GM13977 (cell line): ENCODE measurements at places on chromosomes 16 and 17.

DNA sequence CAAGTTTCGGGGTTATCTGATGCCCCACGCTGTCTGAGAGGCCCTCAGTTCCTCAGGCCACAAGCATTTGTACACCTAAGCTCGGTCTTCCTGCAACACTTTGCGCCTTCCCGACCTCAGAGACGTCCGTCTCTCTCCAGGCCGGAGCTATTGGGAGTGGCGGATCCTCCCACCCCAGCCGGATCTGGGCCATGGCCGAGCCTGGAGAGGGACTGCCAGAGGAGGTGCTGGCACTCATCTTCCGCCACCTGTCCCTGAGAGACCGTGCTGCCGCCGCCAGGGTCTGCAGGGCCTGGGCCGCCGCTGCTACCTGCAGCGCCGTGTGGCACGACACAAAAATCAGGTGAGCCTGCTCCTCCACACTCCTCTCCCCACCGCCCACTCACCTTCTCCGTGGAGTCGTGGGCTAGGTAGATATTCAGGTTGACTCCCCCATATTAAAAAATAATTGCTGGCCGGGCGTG, 1.9 kb downstream of the FBXL8 start:
- no peak for DNase-seq

- DNase-seq: peak; percentile 62
These were observed 15.5 kb upstream of the MMD start for GRCh38 chr17:55437159-55437605.

- no peak for DNase-seq
These were observed 38.9 kb upstream of the CSNK2A2 start for GRCh38 chr16:58236831-58237230.

GRCh38 chr16:88295671-88296436, 86.9 kb upstream of the ZNF469 start:
- DNase-seq: no peak

GRCh38 chr17:71740866-71741265, 380.0 kb upstream of the SOX9 start:
- DNase-seq: no peak

DNA sequence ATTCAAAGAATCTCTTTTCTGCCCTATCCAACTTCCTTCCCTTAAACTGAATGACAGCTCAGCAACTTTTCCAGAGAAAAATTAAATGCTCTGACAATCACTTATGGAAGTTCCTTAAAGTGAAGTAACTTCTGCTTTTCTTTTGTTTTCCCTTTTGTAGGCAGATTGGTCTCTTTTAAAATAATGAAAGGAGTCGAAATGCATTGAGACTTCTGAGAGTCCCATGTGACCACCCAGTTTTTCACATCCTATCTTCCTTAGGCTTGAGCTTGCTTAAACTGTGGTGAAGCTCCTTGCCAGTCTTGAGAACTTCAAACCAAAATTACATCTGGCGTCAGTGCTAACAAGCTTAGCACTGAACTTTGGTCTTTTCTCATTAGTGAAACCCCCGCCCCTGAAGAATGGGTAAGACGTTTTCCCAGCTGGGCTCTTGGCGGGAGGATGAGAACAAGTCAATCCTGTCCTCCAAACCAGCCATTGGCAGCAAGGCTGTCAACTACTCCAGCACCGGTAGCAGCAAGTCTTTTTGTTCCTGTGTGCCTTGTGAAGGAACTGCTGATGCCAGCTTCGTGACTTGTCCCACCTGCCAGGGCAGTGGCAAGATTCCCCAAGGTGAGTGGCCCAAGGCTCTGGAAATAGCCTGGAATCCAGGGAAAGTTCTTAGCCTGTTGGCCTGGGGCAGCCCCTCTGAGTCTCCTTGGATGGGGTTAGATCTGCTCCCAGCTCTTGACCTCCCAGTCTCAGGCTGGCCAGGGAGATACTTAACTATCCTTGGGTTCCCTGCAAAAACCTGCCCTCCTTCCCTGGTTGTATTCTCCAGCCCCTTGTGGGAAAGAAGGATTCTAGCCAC, 1.2 kb downstream of the TMEM106A start:
- DNase-seq: no peak

DNA sequence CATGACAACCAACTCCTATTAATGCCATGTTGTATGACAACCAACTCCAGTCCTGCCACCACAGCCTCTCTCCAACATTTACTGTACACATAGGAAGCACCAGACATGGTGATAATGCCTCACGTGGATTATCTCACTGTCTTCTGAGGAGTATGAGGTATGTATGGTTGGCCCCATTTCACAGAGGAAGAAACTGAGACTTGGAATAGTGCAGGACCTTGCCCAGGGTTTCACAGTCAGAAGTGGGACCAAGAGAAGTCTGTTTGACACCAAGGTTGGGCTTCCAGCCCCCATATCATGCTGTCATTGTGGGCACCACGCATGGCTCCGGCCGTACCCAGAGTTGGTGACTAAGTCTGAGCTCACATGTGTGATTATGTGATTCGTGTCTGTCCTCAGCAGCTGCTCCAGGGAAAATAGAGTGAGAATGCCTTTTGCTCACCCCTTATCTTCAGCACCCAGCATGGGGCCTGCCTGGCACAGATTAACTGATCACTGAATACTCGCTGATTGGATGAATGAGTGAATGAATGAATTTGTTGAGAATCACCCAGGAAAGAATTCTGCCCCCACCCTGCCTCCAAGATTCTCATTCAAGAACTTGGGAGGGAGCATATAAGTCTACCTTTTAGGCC, 204.1 kb upstream of the NLRP1 start:
- no peak for DNase-seq

GRCh38 chr17:17950806-17951205, 21.4 kb downstream of the TOM1L2 start:
- no peak for DNase-seq

GRCh38 chr17:83194186-83194561, 114.8 kb downstream of the METRNL start:
- DNase-seq: no peak

- no peak for DNase-seq
These were observed 20.6 kb upstream of the USP36 start for GRCh38 chr17:78861229-78861628.

GRCh38 chr17:47276868-47277267, 23.2 kb downstream of the ITGB3 start:
- no peak for DNase-seq

- no peak for DNase-seq
These were observed 512.0 kb downstream of the NPIPA7 start for GRCh38 chr16:16890964-16891363.

DNA sequence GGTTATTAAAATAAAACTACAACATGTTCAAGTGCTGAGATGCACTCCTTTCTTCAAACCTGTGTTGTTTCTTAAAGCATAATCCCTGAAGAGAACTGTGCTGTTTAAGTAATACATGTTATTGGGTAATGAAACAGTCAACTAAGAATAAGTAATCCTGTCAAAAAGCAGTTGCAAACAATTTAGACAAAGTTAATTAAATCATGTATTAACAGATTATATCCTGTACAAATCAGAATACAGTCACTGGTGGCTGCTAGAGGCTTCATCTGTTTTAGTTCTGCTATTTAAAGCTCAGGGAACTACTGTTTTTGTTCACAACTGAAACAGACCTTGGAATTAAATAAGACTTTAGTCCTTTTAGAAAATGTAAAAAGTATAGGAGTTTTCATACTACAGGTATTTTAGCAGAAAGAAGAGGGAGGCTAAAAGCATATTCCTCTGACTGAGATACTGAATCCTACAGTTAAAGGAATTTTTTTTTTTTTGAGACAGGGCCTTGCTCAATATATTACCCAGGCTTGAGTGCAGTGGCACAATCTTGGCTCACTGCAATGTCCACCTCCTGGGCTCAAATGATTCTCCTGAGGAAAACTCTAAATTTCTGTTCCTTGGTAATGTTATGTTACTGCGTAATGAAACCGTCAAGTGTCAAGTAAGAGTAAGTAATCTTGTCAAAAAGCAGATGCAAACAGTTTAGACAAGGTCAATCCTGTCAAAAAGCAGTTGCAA, 27.3 kb upstream of the ITGA2B start:
- no peak for DNase-seq

GRCh38 chr16:6527646-6528045, 805.0 kb upstream of the RBFOX1 start:
- no peak for DNase-seq

- DNase-seq: peak; percentile 83
These were observed 24.9 kb downstream of the SBK1 start for GRCh38 chr16:28317040-28317880.
